ENCODE measurements at places on chromosomes 1 and 21.

DNA sequence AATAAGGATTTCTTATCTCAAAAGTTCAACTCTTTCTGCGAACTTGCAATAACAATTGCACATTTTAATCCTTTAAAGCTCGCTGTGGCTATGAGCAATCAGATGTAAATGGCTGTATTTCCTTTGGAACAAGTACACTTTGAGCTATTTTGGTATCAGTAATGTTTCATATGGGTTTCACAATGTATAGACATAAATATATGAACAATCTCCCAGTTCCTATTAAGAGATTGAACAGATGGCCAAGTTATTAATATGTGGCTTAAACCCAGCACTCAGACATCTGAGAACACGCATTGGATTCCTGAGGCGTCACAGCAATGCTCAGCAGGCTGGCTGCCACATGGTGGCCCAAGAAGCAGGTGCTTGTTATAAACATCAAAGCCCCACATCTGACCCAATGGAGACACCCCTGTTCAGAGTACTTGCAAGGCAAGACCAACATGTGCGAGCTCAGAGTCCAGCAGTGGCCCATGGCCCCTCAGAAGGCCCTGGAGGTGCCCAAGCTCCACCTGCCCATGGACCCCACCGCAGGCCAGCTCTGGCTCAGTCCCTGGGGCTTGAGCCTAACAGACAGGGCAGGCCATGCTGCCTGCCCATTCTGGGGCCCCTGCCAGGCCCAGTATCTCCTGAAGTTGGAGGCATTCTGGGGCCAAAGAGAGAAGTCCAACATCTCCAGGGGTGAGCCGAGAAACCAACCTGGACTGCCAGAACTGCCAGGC lies 23.7 kb downstream of the PSMG1 start:
- no peak for DNase-seq

- no peak for DNase-seq
Observed at GRCh38 chr1:11984576-11984975, 4.3 kb downstream of the MFN2 start.

- no peak for DNase-seq
Observed at GRCh38 chr1:51519865-51520699, 1.0 kb upstream of the EPS15 start.

- no peak for DNase-seq
Observed at GRCh38 chr21:31221043-31221442, 123.0 kb downstream of the TIAM1 start.

DNA sequence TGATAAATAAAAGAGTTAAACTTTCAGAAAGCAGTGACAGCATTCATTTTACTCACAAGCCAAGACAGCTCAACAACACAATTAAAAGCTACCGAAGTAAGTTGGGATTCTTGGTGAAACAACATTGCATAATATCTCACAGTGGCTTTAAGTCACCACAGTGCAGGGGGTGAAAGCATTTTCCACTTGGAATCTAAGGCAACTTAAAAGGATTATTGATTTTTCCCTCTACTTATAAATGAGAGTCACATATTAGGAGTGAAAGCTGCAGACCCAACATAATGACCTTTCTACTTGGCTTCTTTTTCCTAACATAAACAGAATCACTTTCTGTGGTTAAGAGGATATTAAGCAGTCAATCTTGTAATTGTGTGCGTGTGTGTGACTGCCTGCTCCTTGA lies 536.6 kb upstream of the CXADR start:
- no peak for DNase-seq

- DNase-seq = peak; percentile 66
Observed at GRCh38 chr1:89523572-89524368, 859 bp upstream of the LRRC8B start.

DNA sequence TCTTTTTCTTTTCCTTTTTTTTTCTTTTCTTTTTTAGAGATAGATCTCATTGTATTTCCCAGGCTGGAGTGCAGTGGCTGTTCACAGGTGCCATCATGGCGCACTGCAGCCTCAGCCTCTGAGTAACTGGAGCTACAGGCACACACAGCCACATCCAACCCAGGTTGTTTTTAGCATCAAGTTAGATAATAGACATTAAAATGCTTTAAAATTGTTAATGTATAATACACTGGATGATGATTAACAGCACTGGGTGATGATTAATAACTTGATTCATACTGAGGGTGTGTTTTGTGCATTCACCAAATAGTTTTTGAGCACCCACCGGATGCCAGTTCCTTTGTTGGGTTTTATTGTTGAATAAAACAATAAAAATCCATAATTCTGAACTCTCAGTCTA lies 75.2 kb downstream of the BEND5 start:
- DNase-seq = no peak

DNA sequence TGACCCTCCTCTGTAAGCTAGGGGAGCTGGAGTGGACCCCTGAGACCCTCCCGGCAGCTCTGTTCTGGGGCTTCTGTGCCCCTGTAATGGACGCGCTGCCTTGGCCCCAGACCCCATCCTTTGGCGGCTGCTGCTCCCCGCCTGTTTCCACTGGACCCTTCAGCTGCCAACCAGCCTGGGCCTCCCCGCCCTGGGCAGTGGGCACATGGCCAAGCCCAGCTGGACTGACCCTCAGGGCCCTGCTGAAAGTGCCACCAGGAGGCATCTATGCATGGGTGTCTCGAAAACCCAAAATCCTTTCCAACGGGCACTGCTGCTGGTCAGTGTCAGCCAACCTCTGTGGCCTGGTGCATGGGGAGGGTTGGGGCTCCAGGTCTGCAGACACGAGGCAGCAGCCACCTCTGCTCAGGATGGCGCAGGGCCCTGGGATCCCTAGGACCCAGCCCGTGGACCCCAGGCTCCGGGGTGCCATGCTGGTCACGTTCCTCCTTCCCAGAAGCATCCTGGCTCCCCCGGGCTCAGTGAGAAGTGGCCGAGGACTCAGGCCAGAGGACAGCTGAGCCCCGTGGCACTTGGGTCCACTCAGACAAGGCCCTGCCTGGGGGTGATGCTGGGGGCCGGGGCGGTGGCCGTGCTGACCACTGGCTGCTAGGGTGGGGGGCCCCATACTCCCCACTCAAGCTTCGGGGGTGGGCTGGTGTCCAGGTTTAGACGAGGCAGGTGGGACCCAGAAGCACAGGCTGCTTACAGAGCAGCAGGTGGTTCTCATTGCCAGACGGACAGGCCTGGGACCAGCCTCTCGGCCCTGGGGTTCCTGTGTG lies 46.9 kb downstream of the SLX9 start:
- DNase-seq = no peak

- DNase-seq = peak; percentile 62
Observed at GRCh38 chr1:244449936-244450508, 1.7 kb downstream of the ADSS2 start.

DNA sequence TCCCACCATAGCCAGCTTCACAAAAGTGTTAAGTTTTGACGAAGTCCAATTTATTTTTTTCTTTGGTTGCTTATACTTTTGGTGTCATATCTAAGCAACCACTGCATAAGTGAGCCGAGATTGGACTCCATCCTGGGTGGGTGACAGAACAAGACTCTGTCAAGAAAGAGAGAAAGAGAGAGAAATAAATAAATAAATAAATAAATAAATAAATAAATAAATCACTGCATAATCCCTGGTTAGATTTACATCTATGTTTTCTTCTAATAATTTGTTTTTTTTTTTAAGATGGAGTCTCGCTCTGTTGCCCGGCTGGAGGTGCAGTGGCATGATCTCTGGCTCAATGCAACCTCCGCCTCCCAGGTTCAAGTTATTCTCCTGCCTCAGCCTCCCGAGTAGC lies 18.3 kb upstream of the ZFYVE9 start:
- DNase-seq = no peak

GRCh38 chr1:196115646-196116045 lies 492.6 kb downstream of the KCNT2 start:
- no peak for DNase-seq

- DNase-seq = peak; percentile 88
Observed at GRCh38 chr1:17236779-17237560, 11.9 kb upstream of the PADI3 start.

DNA sequence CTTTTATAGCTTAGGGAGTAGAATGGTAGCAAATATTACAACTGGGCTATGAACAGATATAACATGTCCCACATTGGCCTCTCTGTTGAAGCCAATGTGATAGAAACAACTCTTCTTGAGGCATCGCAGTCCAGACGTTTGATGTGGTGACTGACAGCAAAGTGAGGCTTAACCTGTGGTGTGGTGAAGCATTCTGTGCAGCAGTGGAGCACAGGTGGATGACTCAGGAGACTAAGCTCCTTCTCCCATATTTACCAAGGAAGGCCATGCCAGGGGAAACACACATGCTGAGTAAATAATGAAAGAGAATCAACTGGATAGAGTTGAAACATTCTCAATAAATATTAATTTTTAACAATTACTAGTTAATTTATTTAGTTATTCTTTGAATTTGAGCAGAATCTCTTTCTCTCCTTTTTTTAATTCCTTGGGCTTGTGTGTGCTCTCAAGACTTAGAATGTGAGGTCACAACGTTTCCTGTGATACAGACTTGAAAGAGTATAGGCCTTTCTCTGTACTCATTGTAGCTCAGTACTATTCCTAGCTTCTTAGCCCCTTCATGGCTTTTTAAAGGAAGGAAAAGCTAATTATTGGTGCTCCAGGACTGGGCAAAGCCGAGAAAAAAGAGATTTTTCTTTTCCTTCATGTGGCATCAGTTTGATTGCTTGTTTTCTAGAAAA lies 17.6 kb downstream of the CRB1 start:
- no peak for DNase-seq

GRCh38 chr21:45887120-45887611 lies 94.4 kb upstream of the COL6A1 start:
- DNase-seq = no peak

Data from HL-60 (cell line).